Motor neuron (in vitro differentiated cells): ENCODE measurements at places on chromosomes 12 and 14. TPM values are rescaled to one million over a fixed set of nuclear protein-coding genes. Genes with fewer than 3 reads are reported as not detected.

DNA sequence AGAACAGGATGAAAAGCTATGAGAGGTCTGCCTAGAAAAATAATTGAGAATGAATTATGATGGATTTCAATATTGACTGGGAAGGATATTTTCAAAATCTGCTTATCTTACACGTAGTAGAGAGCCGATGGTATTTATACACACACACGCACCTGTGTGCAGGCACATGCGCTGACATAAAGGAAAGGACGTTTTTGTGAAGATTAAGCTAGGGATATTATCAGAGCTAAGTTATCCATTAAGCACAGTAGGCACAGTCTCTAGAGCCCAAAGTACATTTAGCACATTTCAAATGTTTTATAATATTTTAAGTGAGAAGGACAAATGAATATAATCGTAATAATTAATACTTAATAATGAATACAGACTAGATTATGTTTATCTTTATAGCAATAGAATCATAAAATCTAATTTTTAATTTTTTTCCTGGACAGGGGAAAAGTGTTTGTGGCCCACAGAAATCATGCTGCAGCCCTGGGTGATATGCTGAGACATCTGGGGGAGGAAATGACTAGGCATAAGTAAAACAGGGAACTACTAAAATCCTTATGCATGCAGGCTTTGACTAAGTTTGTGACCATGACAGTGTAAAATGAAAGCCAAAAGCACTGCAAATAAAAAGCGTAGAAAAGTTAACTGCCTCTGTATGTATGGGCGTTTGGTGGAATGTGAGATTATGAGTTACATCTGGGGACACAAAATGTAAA is 146.1 kb downstream of the KITLG start:
- ATAC-seq = no peak

DNA sequence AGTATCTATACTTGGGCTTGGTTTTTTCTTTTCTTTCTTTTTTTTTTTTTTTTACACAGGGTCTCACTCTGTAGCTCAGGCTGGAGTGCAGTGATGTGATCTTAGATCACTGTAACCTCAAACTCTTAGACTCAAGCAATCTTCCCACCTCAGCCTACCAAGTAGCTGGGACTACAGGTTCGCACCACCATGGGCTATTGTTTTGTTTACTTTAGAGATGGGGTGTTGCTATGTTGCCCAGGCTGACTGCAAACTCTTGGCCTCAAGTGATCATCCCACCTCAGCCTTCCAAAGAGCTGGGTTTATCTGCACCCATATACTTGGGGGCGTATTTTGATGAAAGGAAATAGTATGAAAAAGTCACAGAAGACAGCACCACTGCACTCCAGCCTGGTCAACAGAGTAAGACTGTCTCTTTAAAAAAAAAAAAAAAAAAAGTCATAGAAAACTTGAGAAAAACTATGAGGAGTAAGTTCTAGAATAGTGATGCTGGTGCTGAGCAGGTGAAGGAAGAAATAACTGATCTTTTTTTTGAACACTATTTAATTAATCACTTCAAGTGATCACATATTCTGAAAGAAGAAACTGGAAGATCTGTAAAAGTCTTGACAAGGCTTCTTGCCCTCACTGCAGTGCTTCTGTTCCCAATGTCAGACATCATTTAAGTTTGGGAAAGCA is 53.8 kb upstream of the NPFF start:
- no peak for ATAC-seq

GRCh38 chr12:118065380-118065779 is 4.4 kb upstream of the WSB2 start:
- ATAC-seq = no peak

The SOX5 gene
- 7.3 and 11.0 TPM in 2 replicates for total RNA-seq

DNA sequence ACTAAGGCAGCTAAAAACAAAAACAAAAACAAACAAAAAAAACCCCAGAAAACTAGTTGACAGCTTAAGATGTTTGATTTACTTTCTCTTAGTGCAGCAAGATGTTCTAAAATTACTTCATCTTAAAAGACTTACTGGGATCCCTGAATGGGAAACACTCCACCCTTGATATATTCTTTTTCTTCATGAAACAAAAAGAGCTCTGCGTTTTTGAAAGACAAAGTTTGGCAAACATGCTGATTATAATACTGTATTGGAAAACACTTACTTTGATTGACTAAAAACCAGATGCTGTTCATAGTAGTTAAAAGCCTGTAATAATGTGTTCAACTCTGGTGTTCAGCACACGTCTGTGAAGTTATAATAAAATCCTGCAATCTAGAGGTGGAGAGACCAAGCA is 136.8 kb downstream of the SRGAP1 start:
- ATAC-seq = no peak

The SERPINA10 gene
- 0.68 and 0.76 TPM in 2 replicates for total RNA-seq

The PTGER2 gene
- total RNA-seq = 0.09 TPM in 1 of 2 replicates, not detected in the other

DNA sequence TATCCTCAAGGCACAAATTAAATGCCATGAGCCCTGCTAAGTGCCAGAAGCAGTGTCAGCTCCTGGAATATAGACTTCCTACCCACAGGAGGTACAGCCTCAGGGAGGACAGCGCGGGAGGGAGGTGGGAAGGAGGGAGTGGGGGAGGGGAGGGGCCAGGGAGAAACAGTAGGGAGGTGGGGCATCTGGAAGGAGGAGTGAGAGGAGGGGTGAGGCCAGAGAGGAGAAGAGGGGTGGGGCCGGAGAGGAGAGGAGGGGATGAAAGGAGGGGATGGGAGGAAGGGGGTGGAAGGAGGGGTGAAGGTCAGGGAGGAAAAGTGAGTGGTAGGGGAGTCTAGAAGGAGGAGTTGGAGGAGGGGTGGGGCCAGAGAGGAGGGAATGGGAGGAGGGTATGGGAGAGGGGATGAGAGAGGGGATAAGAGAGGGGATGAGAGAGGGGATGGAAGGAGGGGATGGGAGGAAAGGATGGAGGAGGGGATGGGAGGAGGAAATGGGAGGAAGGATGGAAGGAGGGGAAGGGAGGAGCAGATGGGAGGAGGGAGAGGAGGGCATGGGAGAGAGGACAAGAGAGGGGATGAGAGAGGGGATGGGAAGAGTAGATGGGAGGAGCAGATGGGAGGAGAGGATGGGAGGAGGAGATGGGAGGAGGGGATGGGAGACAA is 9.2 kb upstream of the CCDC197 start:
- ATAC-seq = no peak

- ATAC-seq = no peak
Measured at GRCh38 chr12:131409211-131409610, 301.7 kb upstream of the SFSWAP start.

- no peak for ATAC-seq
Measured at GRCh38 chr12:113924341-113924740, 41.8 kb downstream of the RBM19 start.

GRCh38 chr12:103947871-103948555 is 17.7 kb upstream of the TDG start:
- no peak for ATAC-seq

The GPR132 gene
- 0.32 and 0.66 TPM in 2 replicates for total RNA-seq

- ATAC-seq = no peak
Measured at GRCh38 chr14:36396798-36397197, 76.4 kb upstream of the MBIP start.
